Activated naive CD4-positive, alpha-beta T cell treated with anti-CD3 and anti-CD28 coated beads for 36 hours (primary cell): ENCODE measurements at places on chromosomes 2 and 18. TPM values are rescaled to one million over a fixed set of nuclear protein-coding genes. Genes with fewer than 3 reads are reported as not detected.

- no peak for DNase-seq
Observed at GRCh38 chr2:133143645-133144044, 424.6 kb downstream of the NCKAP5 start.

GRCh38 chr2:7523481-7524120, 606.4 kb downstream of the RNF144A start:
- DNase-seq, result no peak

Gene REG3G
- total RNA-seq, result not detected

- no peak for DNase-seq
Observed at GRCh38 chr2:34492561-34493455, 893.7 kb upstream of the FAM98A start.

Gene TGIF1
- total RNA-seq, result 24.1 TPM

Gene RAX
- total RNA-seq, result not detected

DNA sequence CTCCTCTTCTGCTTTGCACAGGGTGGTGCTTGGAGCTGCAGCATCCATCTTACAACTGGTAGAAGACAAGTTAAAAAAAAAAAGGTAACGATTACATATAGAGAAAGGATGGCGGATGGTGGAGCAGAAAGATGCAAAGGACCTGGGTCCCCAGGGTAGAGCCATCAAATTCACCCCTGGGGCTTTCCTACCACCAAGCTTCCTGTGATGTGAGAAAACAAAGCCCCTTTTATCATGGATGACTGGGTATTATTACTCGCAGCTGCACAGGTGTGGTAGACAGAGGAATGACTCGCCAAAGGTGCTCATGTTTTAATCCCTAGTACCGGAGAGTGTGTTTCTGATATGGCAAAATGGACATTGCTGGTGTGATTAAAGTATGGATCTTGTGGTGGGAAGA, 1.3 kb upstream of the ACOXL start:
- DNase-seq, result no peak

DNA sequence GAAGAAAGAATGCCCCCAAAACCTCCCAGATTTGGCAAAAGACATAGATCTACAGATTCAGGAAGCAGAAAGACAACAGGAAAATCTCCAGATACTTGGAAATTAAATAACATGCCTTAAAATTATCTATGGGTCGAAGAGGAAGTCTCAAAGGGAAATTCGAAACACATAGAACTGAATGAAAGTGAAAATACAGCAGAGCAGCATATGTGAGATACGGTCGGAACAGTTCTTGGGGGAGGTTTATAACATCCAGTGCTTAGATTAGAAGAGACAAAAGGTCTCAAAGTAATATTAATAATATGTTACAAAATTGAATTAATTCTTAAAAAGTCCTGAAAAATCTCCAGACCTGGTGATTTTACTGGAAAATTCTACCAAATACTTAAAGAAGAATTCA, 14.3 kb downstream of the KCNG2 start:
- no peak for DNase-seq

DNA sequence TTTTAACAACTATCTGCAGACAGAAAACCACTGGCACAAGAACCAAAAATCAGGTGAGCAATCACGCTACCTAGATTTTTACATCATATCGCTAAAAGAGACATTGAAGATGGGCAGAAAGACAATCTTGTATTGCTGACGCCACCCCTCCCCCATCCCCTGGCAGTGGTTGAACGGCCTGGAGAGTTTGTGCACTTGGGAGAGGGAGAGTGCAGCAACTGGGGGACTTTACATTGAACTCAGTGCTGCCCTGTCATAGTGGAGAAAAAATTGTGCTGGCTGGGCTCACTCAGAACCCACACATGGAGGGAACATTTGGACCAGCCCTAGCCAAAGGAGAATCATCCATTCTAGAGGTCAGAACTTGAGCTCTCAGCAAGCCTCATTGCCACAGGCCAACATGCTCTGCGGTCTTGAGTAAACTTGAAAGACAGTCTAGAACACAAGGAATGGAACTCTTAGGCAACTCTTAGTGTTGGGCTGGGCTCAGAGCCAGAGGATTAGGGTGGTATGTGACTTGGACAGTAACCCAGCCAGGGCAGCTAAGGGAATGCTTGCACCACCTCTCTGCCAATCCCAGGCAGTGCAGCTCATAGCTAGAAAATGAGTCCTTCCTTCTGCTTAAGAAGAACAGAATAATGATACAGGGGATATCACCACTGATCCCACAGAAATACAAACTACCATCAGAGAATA, 220.0 kb upstream of the CYP26B1 start:
- no peak for DNase-seq

Gene IL1F10
- total RNA-seq, result not detected

Gene FSIP2
- 0.14 TPM for total RNA-seq

DNA sequence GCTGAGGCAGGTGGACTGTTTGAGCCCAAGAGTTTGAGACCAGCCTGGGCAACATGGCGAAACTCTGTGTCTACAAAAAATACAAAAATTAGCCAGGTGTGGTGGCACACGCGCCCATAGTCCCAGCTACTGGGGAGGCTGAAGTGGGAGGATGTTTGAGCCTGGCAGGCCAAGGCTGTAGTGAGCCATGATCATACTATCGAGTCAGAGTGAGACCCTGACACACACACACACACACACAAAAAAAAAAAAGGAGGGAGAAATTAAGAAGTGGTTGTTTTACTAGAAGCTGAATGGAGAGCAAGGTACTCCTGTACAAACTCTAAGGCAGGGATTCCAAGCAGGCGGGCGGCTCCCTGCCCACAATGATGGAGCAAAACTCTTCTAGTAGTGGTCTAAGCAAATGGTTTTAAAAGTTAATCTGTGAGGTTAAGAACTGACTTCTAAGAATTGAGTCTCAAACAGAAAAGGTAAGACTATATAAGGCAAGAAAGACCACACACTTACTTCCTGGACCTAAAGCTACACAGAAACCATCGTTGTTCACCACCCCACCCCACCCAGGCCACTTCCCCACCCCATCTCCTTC, 2.6 kb downstream of the ANKRD44 start:
- DNase-seq, result peak; percentile 70
